Mammary epithelial cell (primary cell): ENCODE measurements at places on chromosomes 4 and X. TPM values are rescaled to one million over a fixed set of nuclear protein-coding genes. Genes with fewer than 3 reads are reported as not detected.

GRCh38 chrX:1249101-1249887 lies 19.3 kb upstream of the CSF2RA start:
- DNase-seq = no peak

- DNase-seq = no peak
These were observed 4.9 kb upstream of the ABCG2 start for GRCh38 chr4:88163336-88163735.

- peak; percentile 65 for DNase-seq
These were observed 44.4 kb upstream of the TMSB15B start for GRCh38 chrX:103918050-103918449.

- no peak for DNase-seq
These were observed 117.5 kb downstream of the PCDH18 start for GRCh38 chr4:137414802-137415201.

- DNase-seq = no peak
These were observed 24.2 kb downstream of the ERVMER34-1 start for GRCh38 chr4:52726826-52727580.

GRCh38 chr4:149719357-149719756 lies 96.3 kb downstream of the IQCM start:
- no peak for DNase-seq

GRCh38 chr4:168421671-168422070 lies 58.6 kb downstream of the DDX60L start:
- DNase-seq = peak; percentile 96

DNA sequence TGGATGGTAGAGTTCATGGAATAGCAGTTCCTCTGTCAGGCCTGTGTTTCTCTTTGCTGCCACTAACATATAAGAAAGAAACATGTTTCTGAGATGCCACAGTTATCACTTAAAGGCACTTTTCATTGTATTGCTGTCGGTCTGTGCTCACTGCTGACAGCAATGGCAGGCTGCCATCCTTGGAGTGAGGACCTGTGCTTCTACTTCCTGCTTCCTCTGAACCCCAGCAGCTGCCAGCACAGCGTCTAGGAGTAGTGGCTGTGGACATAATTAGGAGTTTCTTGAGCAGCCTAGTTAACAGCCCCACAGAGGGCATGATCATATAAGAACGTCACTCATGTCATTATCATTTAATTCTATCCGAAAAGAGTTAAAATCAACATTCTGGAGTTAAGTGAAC lies 30.5 kb downstream of the F11 start:
- no peak for DNase-seq

DNA sequence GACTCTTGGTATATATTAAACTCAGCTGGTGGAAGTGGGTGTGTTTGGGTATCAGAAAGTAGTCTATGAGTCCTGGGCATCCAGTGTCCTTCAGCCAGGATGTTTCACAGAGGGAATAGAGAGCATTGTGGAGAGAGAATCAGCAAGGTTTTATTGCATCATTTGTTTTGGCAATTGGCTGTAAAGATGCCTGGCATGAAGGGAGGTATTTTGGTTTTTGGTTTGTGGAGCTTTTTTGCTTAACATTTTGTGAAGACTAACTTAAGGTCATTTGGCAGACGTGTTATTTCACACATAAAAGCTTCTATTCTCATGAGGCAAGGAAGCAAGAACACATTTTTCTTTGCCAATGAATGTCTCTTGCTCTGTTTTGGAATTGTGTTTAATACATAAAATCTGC lies 71.1 kb downstream of the DCLK2 start:
- no peak for DNase-seq

GRCh38 chr4:166501941-166502382 lies 628.9 kb downstream of the TLL1 start:
- no peak for DNase-seq

DNA sequence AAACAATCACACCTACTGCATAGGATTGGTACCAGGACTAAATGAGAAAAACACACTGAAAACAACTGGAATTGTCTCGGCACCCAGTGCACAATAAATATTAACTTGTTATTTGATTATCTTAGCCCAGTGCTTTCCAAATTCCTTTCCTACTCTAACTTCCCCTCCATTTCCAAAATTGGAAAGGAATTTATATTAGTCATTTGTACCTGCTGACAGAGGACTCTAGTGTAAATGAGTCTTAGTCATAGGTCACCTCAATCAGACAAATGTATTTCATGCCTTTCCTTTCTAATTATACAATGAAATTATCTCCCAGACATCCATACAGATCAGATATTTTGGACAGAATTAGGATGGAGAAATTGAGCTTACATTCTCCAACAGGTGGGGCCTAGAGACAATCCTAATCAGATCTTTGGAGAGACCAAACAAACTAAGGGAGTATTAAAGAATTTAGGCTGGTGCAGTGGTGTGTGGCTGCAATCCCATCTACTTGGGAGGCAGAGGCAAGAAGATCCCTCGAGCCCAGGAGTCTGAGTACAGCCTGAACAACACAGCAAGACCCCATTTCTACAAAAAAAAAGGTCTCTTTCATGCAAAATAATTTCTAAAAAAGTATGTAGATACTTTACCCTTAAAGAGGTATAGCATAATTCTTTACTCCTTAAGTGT lies 10.1 kb downstream of the SH3D19 start:
- DNase-seq = peak; percentile 56

GRCh38 chr4:69838977-69839376 lies 21.0 kb downstream of the SULT1E1 start:
- DNase-seq = no peak

GRCh38 chr4:13285336-13285735 lies 198.8 kb downstream of the RAB28 start:
- DNase-seq = peak; percentile 54

- no peak for DNase-seq
These were observed 50.7 kb downstream of the PLAC1 start for GRCh38 chrX:134607523-134607922.

DNA sequence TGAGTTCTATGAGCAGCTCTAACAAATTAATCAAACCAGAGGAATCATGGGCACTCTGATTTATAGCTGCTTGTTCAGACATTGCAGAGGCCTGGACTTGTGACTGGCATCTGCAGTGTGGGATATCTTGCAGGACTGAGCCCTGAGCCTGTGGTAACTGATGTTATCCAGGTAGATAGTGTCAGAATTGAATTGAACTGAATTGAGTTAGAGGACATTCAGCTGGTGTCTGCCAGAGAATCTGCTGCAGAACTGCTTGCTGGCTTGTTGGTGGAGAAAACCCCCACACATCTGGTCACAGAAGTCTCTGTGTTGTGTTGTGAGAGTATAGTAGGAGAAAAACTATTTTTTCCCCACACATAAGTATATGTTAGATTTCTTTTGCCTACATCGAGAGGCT lies 42.2 kb downstream of the SMIM20 start:
- DNase-seq = no peak

GRCh38 chr4:16824278-16824806 lies 74.1 kb downstream of the LDB2 start:
- DNase-seq = no peak

DNA sequence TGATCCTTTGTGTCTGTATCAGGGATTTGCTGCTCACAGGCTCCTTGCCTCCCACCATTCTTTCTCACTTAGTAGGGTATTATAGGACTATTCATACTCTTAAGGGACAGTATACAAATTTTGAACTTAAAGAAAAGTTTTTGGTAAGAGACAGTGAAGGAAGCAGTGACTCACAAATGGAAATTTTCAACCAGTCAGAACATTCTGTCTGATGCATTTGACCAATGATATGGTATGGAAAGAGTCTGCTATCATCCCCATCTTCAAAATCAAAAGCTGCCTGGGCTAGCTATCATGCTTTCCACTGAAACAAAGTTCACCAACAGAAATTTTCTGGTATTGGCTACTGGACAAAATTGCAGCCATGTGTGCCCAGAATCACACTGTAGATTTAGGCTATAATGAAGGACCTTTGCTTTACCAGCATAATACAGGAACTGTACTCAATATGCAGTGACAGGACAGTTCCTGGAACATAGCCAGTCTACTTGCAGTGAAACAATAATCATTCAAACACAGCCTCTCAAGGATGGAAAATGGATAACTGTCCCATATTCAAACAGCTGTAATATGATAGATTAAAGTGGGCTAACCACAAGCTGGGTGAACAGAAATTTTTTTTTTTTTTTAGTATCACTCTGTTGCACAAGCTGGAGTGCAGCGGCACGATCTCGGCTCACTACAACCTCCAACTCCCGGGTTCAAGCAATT lies 109.0 kb upstream of the ACSL4 start:
- DNase-seq = peak; percentile 29

GRCh38 chrX:120677004-120677652 lies 47.3 kb upstream of the C1GALT1C1 start:
- DNase-seq = no peak

GRCh38 chr4:72313121-72313520 lies 255.9 kb downstream of the ADAMTS3 start:
- DNase-seq = peak; percentile 53

- no peak for DNase-seq
These were observed 13.8 kb upstream of the CLDN34 start for GRCh38 chrX:9953396-9953795.

DNA sequence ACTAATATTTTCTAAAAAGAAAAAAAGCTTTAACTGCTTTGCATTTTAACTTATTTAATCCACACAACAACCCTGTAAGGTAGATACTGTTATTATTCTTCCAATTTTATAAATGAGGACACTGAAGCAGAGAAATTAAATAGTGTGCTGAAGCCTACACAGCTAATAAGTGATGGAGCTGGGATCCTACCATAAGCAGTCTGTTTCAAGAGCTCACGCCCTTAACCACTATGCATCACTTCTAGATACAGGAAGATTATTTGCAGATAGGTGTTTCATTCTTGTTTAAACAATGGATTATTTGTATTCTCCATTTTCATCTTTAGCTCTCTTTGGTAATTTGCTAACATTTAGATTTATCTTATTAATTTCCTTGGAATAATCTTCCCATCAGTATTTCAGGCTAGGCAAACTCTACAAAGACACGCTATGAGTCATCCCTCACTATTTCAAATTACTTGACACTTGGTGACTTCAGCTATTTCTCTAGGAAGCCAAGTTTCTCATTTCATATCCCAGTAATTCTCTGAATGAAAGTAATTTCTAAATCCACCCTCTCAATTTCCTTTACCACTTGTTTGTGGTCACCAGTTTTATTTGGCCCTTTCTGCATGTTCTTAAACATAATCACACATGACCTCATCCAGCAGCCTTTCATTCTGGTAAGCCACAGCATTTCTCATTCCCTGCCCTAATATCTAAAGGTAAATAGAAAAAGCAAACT lies 67.3 kb downstream of the ASB9 start:
- peak; percentile 68 for DNase-seq

DNA sequence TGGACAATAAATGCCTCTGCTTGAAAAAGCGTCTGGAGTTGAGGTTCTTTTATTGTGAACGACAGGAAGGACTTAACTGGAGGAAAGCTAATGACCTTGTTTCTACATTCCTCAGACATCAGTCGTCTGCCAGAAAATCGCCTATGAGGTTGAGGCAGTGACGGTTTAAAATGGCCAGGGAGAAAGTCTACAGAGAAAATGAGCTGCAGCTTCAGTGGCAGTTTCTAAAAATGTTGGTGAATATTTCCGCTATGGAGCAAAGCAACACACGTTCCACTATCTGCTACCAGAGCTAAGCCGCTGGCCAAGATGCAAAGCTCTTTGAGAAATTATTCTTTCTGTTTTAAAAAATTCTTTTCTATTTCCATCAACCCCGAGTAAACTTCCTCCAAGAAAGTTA lies 116.9 kb upstream of the GALNT7 start:
- DNase-seq = no peak

GRCh38 chr4:82415922-82416365 lies 14.3 kb downstream of the HNRNPDL start:
- no peak for DNase-seq

- peak; percentile 20 for DNase-seq
These were observed 121.6 kb downstream of the ATXN3L start for GRCh38 chrX:13198056-13198761.

GRCh38 chr4:143391895-143392294 lies 55.2 kb downstream of the GAB1 start:
- no peak for DNase-seq

DNA sequence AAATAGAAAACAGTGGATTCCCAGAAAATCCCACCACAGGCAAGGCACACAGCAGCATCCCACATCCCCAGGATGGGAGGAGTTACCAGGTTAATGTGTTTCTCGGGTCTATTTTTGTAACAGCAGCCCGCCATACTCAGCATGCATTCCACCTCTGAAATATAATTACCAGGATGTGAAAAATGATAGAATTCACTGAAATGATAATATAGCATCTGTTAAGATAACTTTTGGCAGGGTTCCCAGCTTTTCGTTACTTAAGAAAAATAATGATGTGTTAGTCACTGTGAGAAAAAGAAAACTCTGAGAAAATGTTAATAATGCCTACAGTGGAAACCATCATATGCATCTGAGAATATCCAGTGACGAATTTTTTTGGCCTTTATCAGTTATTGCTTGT lies 87.1 kb downstream of the VCX2 start:
- peak; percentile 19 for DNase-seq

GRCh38 chr4:26568446-26568994 lies 15.4 kb upstream of the TBC1D19 start:
- DNase-seq = peak; percentile 59

DNA sequence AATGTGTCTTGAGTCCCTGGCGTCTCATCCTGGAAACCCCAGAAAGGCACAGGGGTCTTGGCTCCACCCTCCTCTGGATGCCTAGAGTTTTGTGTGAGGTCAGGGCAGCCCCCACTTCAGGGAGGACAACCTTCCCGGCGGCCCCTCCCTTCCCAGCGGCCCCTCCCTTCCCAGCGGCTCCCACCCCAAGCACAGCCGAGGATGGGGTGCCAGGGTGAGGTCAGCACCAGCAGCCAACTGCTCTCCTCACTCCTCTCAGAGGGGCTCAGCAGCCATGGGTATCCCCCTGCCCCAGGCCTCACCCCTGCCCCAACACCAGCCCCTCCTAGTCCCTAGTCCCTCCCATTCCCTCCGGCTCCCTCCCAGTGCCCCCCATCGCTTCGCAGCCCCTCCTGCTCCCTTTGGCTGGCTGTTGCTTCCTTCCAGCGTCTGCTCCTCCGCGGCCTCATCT lies 17.4 kb downstream of the DGKQ start:
- DNase-seq = no peak

DNA sequence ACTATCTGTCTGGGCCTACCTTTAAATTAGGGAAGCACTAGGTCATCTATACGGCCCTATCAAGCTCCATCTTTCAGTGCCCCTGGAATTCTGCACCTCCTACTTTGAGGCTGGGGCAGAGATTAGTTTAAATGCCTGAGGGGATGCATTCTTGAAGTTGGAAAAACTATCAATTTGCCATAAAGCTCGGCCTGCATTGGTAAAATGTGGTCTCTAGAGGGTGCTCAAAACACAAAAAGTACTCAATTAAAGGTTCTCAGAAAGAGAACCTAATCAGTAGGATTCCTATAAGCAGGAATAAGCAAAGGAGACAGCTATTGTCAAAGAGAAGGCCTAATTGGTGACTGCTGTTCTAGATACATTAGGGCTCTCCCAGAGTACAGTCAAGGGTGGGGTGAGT lies 111.7 kb downstream of the AMER1 start:
- DNase-seq = no peak

PAGE2 gene
- not detected in 2 replicates for total RNA-seq

SLC16A2 gene
- 16.2 TPM for total RNA-seq

NPNT gene
- total RNA-seq = 0.12 TPM in 1 of 2 replicates, not detected in the other

ITIH6 gene
- not detected for total RNA-seq

EOLA2 gene
- total RNA-seq = 39.8 and 46.8 TPM in 2 replicates

DGAT2L6 gene
- not detected in 2 replicates for total RNA-seq

PNMA6A gene
- 0.14 TPM in 1 of 2 replicates, not detected in the other for total RNA-seq

SNX25 gene
- total RNA-seq = 15.3 and 17.9 TPM in 2 replicates

MEPE gene
- total RNA-seq = not detected
